Occipital lobe (tissue), 3 donors: ENCODE measurements at places on chromosomes 16 and 17. TPM values are rescaled to one million over a fixed set of nuclear protein-coding genes. Genes with fewer than 3 reads are reported as not detected.

The PTGES3L gene
- total RNA-seq = 1.2 TPM

The MEOX1 gene
- not detected for total RNA-seq

The CCL23 gene
- not detected for total RNA-seq

The SPATA32 gene
- not detected for total RNA-seq

The CCDC154 gene
- 0.16 TPM for total RNA-seq
